ENCODE measurements at places on chromosomes 7 and 10.

DNA sequence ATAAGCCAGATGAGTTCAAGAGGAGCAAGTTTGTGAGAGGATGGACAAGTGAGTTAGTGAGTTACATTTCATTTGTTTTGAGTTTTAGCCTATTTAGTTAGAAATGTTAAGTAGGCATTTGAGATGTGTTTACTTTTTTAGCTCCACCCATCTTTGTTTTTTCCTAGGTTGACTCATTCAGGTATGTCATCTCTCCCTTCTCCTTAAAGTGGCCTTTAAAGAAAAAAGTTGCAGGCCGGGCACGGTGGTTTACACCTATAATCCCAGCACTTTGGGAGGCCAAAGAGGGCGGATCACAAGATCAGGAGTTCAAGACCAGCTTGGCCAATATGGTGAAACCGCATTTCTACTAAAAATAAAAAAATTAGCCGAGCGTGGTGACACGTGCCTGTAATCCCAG, 71.2 kb downstream of the BMPR1A start:
- DNase-seq, result no peak

DNA sequence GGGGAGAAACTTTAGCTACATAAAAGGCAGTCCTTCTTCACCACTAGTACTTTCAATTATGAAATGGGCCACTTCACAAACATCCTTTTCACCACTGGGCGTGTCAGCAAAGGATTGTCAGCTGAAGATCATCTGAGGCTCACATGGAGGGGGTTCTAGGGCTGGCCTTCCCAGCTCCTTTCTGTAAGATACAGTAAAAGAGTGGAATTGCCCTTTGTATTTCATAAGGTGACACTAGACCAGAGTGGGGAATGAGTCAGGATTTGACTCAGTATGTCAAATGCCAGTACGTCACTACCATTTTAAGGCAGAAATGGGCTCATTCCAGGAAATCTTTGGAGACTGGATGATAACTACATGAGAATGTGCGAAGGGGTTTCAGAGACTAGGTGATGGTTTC, 21.2 kb upstream of the BLOC1S2 start:
- DNase-seq, result no peak

DNA sequence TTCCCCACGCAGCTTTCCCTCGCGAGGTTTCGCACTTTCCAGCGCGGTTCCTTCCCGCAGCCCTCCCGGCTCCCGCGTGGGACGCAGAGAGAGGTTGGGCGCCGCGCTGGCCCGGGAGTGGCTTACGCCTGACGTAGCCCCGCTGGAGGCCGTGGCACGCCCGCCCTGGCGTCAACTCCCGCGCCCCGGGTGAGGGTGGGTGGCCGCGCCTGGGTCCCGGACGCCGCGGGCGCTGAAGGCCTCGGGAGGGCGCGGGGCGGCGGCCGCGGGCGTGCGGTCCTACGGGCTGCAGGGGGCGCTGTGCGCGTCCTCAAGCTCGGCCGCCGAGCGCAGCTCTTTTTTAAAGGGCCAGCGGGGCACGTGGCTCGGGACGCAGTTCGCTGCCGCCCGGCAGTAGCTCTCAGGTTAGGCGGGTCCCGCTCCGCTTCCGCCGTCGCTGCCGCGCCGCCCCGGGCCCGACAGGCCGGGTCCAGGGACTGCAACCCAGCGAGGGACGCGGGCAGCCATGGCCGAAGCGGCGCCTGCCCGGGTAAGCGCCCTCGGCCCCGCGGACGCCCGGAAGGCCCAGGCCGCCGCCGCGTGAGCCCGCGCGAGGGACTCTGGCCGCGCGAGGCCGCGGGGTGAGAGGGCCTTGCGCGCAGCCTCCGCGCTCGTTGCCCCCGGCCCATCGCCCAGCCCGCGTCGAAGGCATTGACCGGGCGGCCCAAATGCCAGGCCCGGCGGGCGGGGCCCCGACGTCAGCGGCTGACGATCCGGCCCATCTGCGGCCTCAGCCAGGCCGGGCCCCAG, at the start of gene ZNF783:
Gene ZNF783 (plus strand): TSS at position 368 of the 789 bp plus-strand sequence. CDS start 138 bp downstream, at position 506.
- peak; percentile 88 for DNase-seq

DNA sequence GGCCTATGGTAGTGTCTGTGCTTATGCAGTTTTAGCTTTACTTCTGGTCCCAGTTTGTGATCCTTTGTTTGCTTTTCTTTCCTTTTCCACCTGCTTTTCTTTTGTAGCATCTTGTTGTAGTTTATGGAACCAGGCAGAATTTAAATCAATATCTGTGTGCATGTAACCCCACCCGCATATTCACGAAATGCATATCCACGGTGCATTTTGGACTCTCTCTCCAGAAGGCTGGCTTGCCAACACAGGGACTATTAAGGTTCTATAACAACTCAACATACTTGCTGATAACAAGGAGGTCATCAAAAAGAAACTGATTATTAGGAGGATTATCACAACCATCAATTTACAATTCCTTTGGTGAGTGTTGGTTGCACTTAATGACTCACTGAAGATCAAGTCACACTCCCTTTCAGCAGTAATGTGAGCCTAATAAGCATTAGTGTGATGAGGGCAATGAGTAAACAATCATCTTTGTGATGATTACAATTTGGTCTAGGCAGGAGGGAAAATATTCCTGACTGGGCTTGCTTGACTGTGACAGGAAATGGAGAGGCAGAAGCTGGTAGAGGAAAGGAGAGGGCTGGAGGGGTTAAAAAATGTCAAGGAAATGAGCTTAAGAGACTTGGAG, 378.6 kb downstream of the REEP3 start:
- no peak for DNase-seq

- no peak for DNase-seq
Measured at GRCh38 chr7:29003703-29004102, 45.6 kb upstream of the TRIL start.

DNA sequence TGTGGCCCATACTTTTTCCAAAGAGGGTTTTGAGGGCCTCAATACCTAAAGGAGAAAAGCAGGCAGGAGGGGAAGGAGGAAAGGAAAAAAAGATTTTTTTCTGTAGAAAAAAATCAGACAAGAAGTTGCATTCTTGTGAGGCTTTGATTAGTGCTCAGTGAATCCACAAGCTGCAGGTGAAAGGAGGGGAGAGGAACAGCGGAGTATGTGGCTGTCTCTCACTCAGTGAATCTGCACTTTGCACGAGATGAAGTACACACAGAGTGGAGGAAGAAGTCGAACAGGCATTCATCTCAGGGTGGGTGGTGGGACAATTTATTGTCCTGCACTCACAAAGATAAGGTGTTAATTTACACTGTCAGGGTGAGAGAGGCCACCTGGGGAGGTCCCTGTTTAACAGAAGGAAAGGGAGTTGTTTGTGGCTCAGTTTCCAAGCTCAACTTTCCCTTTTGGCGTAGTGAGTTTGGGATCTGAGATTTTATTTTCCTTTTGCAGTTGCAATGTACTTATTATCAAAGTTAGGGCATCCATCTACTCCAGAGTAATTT, 49.0 kb upstream of the VIPR2 start:
- no peak for DNase-seq

GRCh38 chr7:48301201-48301600, 129.9 kb downstream of the ABCA13 start:
- no peak for DNase-seq

GRCh38 chr10:110042181-110042580, 34.4 kb downstream of the ADD3 start:
- no peak for DNase-seq

- DNase-seq, result no peak
Measured at GRCh38 chr10:35963685-35964084, 321.6 kb upstream of the FZD8 start.

DNA sequence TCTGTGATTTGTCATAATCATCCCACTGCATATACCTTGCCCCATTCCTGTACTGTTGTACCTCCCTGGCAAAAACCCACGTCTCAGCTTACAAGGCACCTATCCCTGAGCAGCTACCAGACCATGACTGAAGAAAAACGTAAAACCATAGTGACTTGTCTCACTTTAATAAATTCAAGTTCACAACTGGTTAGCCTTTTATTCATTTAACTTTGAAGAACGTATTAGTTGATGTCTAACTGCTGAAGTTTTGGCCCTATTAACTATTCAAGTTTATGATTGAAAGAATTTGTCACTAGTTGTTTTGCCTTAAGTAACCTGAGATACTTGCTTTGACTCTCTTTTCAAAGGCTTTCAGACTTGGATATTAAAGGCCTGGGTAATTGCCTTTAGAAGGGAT, 59.7 kb downstream of the GALNT11 start:
- DNase-seq, result no peak

DNA sequence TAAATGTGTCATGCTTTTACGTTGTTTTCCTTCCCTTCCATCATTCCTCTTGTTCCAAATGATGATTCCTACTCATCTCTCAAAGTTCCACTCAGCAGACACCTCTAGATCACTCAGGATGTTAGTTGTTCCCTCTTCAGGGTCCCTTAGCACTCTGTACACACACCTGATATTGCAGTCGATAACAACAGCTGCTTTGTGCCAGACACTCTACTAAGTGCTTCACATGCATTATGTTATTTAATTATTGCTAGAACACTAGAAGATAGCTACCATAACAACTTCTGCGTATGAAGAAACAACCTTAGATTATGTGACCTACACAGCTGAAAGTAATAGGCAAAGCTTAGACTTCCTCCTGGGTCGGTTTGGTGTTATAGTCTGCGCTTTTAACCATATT, 29.6 kb downstream of the PCBD1 start:
- DNase-seq, result no peak

- DNase-seq, result no peak
Measured at GRCh38 chr7:119482209-119482608, 790.8 kb upstream of the KCND2 start.

- DNase-seq, result no peak
Measured at GRCh38 chr10:109735776-109736175, 187.5 kb downstream of the XPNPEP1 start.

GRCh38 chr10:74518061-74518460, 308.3 kb upstream of the KAT6B start:
- no peak for DNase-seq

GRCh38 chr7:25617214-25617613, 388.9 kb upstream of the NPVF start:
- no peak for DNase-seq

- no peak for DNase-seq
Measured at GRCh38 chr7:78443811-78444210, 645.2 kb downstream of the PHTF2 start.

- DNase-seq, result no peak
Measured at GRCh38 chr10:44948642-44949041, 11.0 kb upstream of the RASSF4 start.

GRCh38 chr7:86407291-86407690, 236.4 kb upstream of the GRM3 start:
- no peak for DNase-seq

GRCh38 chr10:24462889-24463552, 254.1 kb downstream of the KIAA1217 start:
- no peak for DNase-seq

DNA sequence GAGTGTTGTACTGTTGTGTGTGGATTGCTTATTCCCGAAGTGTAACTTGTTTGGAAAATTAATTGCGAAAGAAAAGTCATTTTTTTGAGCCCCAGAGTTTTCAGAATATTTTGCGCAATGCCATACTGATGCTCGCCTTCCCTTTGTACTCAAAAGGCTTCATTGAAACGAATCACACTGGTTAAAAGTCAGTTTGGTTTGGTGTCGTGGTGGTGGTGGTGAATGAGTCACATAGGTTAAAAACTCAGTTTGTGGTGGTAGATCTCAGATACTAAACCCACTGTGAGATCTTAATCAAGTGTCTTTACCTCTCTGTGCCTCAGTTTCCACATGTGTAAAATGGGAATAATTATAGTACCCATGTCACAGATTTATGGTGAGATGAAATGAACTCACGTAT, 61.1 kb upstream of the IL6 start:
- DNase-seq, result no peak

GRCh38 chr10:71230656-71231025, 18.3 kb downstream of the UNC5B start:
- no peak for DNase-seq

DNA sequence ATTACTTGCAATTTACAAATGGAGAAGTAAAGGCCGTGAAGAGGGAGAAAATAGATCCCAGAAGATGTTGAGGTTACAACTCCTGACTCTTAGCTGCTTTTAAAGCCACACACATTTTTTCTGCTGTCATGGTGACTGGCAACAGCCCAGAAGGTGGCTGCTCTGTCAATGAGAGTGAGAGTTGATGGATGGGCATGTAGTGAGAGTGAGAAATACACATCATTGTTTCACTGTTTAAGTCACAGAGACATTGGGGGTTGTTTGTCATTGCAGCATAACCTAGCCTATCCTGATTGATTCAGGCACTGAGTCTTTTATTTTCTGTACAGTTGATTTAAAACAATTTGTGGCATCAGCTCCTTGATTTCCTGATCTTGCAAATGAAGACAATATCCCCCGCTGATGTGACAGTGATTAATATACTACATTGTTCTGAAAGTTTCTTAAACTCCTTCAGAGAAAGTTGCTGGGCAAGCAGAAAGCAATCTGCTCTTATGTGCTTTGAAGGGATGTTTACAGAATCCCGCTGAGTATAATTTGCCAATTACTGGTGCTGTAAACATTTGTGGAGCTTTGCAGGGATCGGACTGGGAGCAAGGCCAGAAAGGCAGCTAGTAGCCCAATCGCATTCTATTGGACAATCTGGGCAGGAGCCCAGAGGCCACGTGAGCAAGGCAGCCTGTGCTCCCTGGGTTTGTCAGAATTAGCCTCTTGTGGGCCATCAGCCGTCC, 229.6 kb downstream of the PRPF18 start:
- DNase-seq, result no peak

- no peak for DNase-seq
Measured at GRCh38 chr10:34141032-34141680, 673.9 kb downstream of the PARD3 start.
